Immature natural killer cell (primary cell): ENCODE measurements at places on chromosomes 7 and 10. TPM values are rescaled to one million over a fixed set of nuclear protein-coding genes. Genes with fewer than 3 reads are reported as not detected.
A peak's percentile ranks its signal among the peaks of the same experiment; 100 is the strongest.

- peaks cover 6% of the 10 kb centered on the region for H3K4me1 ChIP-seq
- no peaks in the 10 kb centered on the region for H3K27me3 ChIP-seq
- H3K36me3 ChIP-seq: no peaks in the 10 kb centered on the region
- DNase-seq: peak; percentile 72
These were observed 78.5 kb downstream of the LHPP start for GRCh38 chr10:124539935-124540641.

The COL17A1 gene
- polyA plus RNA-seq: not detected

DNA sequence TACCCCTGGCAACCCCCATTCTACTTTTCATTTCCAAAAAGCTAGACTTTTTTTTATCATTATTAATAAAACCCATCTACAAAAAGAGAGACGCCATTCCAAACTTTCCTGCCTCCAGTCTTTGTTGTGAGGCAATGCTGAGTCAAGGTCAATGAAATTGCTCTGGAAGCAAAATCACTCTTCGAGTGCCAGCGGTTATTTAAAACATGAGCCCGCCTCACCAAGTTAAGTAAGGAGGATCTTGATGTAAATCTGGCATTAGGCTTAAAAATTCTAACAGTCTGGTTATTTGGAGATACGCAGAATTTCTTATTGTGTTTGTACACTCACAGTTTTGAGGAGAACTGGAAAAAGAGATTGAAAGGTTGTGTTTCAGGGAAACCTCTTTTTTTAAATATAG lies 1196.3 kb downstream of the TYW1 start:
- no peak overlapping the region for H3K27ac ChIP-seq
- H3K4me1 ChIP-seq: no peaks in the 10 kb centered on the region
- DNase-seq: no peak
- no peak overlapping the region for H3K4me3 ChIP-seq
- H3K36me3 ChIP-seq: peaks cover 5% of the 10 kb centered on the region
- peaks cover 2% of the 10 kb centered on the region for H3K27me3 ChIP-seq

The EVX1 gene
- not detected for polyA plus RNA-seq

DNA sequence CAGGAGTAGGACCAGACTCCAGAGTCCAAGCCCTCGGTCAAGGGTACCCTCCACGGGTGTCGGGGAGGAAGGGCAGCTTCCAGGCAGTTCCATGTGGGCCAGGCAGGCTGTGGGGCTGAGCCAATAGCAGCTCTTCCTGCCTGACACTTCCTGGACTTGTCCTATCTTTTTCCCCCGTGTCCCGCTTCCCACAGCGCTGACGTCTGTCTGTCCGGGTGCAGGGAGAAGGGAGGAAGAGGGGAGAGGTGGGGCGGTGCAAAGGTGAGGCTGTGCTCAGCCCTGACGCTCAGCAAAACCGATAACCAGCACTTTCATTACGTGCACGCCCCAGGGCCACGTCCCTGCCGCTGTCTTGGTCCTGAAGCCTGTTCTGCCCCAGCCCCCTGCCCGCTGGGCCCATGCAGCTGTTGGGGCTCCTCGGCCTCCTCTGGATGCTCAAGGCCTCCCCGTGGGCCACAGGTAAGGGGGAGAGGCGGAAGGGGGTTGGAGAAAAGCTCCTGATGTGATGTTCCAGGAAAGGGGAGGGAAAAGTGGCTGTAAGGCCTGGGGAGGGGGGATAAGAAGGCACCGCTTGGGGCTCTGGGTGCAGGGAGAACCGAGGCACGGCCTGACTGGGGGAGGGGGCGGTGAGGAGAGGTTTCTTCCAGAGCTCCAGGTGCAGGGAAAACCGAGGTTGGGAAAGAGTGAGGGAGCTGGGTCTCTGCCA lies at the start of gene MUC3A:
Gene MUC3A (plus strand): TSS at position 308 of the 706 bp plus-strand sequence. CDS start 91 bp downstream, at position 399.
- H3K4me1 ChIP-seq: no peaks in the 10 kb centered on the region
- no peaks in the 10 kb centered on the region for H3K36me3 ChIP-seq
- no peaks in the 10 kb centered on the region for H3K27me3 ChIP-seq
- H3K27ac ChIP-seq: no peak within 1 kb of the TSS

- no peaks in the 10 kb centered on the region for H3K36me3 ChIP-seq
- DNase-seq: no peak
- no peak overlapping the region for H3K27ac ChIP-seq
- H3K4me1 ChIP-seq: peaks cover 37% of the 10 kb centered on the region
- H3K4me3 ChIP-seq: no peak overlapping the region
These were observed 22.6 kb downstream of the MYO1G start for GRCh38 chr7:44956157-44956766.
